ENCODE measurements at places on chromosomes 12 and 14. TPM values are rescaled to one million over a fixed set of nuclear protein-coding genes. Genes with fewer than 3 reads are reported as not detected.

Gene CD4
- total RNA-seq = 12.9 TPM

Gene KLRC3
- total RNA-seq = not detected

DNA sequence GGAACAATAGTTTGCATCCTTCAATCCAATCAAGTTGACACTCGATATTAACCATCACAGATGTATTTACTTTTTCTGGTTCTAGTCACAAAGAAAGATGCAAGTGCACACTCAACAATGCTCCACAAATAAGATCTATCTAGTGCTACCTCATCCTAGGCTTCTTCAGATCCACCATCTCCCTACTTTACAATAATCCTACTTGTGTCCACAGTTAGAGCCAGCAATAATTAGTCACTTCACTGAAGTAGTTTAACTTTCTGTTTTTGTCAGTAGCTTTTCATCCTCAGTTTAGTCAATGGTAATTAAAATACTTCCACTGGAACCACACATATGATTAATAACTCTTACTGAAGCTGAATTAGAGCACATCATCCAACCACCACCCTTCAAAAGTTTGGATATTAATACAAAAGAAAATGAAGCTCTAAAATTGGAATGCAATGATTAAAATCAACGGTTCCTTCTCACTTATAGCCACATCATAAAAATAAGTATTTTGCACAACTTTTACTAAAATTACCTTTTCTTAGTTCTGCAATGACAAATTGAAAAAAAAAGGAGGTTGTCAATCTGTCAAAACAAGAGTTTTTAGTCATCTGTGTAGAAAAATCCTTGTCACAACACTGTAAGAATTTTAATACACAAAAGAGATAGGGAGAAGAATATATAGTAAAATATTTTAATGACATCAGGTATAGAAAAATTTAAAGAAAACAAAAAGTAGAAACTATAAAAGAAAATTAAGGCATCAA lies 28.2 kb upstream of the SNRPF start:
- DNase-seq = no peak

- DNase-seq = no peak
Measured at GRCh38 chr12:85951823-85952222, 77.7 kb downstream of the NTS start.

Gene CSRP2
- total RNA-seq = 25.0 TPM

Gene CLEC14A
- total RNA-seq = 36.4 TPM

- no peak for DNase-seq
Measured at GRCh38 chr14:105853089-105853906, 326.9 kb downstream of the TMEM121 start.

Gene PPFIA2
- total RNA-seq = 22.6 TPM

DNA sequence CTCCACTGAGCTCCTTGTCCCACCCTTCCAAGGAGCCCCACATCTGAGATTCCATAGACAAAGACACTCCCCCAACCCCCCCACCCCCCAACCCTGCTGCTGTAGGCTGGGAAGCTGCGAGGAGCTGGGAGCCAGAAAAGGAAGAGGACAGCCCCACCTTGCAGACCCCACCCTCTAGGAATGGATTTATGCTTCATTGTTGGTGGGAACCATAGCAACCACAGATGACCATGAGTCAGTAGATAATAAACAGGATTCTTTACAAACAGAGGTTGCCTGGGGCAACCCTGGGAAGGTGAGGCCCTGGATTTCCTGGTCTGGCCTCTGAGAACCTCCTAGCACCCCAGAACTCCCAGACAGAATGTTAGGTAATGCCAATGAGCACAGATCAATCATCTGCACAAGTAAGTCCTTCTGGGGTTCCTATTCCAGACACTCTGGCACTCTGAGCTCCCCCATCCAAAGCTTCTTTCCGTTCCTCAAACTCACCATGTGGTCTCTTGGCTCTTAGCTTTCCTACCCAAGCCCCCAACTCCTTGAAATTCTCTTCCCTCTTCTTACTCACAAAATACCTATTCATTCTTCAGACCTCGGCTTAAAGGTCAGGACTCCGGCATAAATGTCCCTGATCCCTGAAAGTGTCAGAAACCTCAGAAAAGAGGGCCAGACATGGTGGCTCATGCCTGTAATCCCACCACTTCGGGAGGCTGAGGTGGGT lies 15.2 kb upstream of the PLEKHG6 start:
- peak; percentile 70 for DNase-seq
